Ecto neural progenitor cell (in vitro differentiated cells): ENCODE measurements at places on chromosomes 5 and 9.
A peak's percentile ranks its signal among the peaks of the same experiment; 100 is the strongest.

DNA sequence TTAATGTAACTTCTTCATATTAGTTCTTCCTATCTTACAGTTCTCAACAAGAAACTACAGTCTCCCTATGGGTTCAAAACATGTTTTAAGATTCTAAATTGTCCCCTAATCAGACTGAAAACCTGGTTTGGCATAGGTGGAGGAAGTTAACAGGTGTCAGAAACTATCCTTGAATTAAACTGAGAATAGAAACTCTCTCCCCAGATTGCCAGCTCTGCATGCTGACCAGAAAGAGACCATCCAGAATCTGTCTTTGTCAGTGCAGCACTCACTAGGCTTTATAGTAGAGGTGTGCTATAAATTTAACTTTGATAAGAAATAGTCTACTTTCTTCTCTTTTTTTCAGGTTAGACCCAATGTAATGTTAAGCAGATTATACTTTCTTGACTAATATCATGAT is 63.8 kb downstream of the BNC2 start:
- DNase-seq, result no peak

- no peak for DNase-seq
These were observed 409.2 kb downstream of the CETN3 start for GRCh38 chr5:90000351-90000750.

- no peak for DNase-seq
These were observed 49.9 kb downstream of the ISL1 start for GRCh38 chr5:51433052-51433710.

DNA sequence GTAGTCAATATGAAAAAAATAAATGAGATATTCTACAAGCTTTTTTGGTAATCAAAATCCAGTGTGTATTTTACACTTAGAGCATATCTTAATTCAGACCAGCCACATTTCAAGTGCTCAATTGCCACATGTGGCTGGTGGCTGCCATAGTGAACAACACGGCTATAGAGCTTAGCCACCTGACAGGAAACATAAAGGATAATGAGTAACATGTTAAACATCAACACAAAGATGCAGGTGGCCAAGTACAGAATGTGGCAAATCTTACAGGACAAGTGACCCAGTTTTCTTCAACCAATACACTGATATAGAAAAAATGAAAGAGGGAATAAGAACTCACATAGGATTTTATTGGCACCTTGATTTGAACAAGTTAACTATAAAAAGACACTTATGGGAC is 61.4 kb downstream of the KIF24 start:
- no peak for DNase-seq

GRCh38 chr9:126424511-126424910 is 97.9 kb downstream of the MVB12B start:
- DNase-seq, result no peak

DNA sequence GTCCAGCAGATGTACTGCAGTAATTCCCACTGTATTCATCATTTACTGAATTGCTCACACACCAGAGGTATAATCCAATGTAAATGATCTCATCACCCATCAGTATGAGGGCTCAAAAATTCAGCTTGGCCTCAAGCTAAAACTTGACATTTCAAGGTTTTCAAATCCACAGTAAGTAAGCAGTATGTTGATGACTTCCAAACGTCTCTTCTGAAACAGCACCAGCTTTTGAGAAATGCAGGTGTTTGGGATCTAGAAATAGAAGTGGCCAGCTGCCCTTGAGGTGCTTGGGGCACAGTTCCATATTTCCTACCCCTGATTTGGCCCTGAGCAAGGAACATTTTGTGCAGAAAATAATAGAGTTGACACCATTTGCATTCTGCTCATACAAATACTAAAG is 388.0 kb upstream of the TUSC1 start:
- DNase-seq, result no peak

DNA sequence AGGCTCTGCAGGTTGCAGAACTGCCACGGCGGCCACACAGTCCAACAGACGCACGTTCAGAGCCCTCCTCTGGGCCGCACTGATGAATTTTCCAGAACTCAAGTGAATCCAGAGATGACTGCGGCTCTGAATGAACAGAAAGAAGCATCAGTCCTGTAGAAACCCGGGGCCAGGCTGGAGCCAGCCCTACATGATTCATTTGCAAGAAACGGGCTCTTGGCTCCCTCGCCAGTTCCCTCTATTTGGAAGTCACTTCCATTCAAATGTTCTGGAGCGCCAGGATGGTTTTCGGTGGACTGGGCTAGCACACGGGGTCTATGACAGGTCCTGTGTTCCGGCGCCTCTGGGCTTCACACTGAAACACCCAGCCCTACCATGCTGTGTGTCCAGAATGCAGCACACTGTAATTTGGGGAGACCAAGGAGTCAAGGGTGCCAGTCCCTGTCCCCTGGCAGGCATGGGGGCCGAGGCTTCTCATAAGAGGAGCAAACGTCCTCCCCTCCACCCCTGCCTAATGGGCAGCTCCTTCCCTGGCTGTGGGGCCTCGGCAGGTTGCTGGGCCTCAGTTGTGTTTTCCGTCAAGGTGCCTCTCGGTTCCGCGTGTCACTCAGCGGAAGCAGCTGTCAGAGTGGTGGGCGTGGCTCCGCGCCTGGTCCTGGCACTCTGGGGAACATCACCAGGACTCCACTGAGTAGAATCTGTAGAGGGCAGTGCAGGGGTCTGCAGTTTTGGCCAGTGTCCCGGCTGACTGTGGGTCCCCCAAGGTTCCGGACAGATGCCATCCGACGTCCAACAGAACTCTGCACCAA is 18.1 kb upstream of the COL5A1 start:
- DNase-seq, result no peak

DNA sequence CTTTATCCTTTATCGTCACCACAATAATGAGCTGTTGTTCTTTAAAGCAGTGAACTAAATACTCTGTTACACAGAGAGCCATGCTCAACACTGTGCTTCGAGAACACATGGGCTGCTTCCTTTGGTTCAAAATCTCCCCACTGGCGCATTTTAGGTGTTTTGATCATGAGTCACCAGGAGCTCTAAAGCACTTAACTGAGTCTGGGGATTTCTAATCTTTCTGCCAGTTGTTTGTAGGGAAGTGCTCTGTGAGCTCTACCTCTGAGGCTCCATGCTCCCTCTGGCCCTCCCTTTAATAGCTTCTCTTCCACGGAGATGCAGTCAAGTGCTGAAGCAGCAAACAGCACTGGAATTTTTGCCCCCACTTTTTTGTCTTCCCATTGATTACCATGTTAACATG is 17.0 kb downstream of the ERAP2 start:
- DNase-seq, result no peak

- no peak for DNase-seq
These were observed 15.0 kb downstream of the TENT4A start for GRCh38 chr5:6728011-6728794.

DNA sequence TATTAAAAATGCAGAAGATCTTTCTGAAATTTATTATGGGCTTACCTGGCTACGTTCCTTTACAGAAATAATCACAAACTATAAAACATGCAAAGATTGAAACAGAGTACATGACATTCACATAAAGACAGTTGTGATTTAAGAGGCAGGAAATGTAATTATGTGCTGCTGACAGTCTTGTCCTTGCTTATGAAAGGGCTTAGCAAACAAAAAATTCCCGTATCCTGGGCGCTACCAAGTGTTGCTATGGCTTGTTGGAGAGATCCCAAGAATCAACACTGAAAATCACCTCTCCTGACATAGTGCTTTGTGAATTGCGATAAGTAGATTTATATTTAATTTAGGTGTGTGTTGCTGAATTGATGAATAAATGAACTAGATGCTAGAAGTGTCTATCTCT is 352.5 kb upstream of the C9orf72 start:
- DNase-seq, result no peak

GRCh38 chr5:179779826-179780225 is 14.0 kb upstream of the LTC4S start:
- no peak for DNase-seq

DNA sequence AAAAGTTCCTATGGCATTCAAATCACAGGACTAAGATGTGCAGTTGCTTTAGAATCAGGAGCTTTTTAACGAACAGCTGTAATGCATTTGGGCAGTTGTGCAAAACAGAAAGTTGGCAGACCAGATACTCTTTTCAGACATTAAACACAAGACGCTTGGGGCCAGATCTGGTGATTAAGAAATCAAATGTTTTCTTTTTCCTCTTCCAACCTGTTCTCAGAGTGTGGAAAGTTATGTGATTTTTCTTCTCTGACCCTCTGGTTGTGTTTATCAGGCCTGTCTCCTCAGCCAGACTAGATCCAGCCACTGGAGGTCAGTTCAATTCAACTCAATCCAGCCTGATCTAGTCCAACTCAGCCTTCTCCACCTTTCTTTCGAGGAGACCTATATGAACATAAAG is 298.5 kb upstream of the PCSK5 start:
- DNase-seq, result no peak

DNA sequence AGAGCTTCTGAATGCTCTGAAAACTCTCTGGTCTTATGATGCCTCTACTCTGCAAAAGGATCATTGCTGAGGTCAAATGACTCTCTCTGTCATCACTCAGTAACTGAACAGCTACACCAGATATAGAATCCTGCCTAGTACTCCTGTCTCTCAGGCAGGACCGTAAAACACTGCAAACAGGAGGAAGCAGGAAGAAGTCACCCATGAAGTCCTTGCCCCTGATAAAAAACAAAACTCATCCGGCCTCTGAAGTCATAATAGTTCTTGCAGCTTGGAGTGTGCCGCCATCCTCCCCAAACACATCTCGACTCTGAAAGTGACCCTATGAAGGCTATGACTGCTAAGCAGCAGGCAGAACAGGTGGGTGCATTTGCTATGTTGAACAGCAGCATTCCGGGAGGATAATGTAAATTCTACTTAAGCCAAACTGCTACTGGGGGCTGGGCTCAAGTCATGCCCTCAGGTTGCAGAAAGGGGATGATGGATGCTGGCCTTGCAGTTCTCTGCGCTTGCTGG is 81.9 kb upstream of the FAM169A start:
- DNase-seq, result no peak

- no peak for DNase-seq
These were observed 54.8 kb upstream of the SGCD start for GRCh38 chr5:156272139-156272538.

- no peak for DNase-seq
These were observed 233.8 kb upstream of the TMEM161B start for GRCh38 chr5:88502179-88503040.

DNA sequence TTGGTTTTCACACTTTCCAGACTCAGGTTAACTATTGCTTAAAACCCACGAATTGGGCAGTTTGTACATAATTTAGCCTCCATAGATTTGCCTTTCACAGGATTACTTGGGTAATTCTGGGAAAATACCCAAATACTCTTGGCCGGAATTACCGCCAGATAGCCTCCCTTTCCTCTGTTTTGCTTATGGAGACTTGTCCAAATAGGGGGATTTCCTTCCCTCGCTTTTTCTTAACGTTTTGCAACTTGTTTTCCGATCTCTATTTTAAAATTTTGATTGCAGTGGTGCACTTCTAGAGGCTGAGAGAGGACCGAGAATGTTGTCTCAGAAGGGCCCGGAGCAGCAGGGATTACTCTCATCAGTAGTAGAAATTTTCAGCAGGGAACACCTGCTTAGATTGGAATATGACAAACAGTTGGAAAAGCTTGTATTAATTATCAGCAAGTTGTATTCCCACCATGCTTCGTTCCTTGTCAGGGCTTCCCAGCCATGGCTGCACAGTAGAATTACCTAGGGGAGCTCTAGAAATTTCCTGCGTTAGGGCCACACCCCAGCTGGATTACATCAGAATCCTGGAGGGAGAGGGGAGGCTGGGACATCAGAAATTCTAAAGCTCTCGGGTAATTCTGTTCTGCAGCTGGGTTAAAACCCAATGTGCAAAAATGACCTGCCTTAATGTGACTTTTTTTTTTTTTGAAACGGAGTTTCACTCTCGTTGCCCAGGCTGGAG is 329.1 kb downstream of the SH3GL2 start:
- DNase-seq, result no peak

GRCh38 chr5:79173626-79174025 is 62.0 kb downstream of the BHMT start:
- no peak for DNase-seq

DNA sequence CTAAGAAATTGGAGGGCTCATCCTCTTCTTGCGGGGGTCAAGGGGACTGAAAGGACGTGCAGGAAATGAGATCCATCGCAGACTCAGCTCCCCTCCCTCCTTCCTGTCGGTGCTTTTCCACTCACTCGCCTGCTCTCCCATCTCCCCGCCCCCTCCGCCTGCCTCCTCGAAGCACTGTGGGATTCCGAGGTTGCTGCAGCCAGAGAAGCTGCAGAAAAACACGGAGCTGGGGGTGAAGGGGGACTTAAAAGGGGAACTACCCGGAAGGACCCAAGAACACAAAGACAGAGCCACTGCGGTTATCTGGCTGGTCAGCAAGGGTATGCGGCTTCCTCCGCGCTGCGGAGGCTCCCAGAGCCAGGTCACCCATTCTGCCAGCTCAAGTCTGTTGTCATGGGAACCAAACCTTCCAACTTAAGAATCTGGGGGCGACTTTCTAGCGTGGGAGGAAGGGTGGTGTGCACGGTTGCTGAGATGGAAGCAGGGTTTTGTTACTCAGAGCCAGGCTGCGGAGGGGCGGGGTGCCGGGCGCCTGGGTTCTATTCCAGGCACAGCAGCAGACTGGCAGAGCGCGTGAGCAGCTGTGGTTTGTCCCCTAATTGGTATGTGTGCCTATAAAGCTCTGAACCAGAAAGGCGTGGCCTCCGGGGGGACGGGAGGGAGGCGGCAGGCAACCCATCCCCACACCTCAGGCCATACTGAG is 24.9 kb downstream of the PCDHGC5 start:
- peak; percentile 84 for DNase-seq

- no peak for DNase-seq
These were observed 517.5 kb upstream of the FAM174A start for GRCh38 chr5:100017520-100018262.

- DNase-seq, result no peak
These were observed 5.1 kb upstream of the WWC1 start for GRCh38 chr5:168286386-168286785.

DNA sequence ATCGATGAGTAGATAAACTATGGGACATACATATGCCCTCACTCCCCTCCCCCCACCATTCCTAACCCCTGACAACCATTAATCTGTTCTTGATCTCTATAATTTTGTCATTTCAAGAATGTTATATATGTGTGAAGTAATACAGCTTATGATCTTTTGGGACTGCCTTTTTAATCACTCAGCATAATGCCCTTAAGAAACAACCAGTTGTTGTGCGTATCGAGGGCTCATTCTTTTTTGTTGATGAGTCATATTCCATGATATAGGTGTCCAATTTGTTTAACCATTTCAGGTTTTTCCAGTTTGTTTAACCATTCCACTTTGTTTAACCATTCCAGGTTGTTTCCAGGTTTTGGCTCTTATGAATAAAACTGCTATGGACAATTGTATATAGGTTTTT is 75.6 kb downstream of the ARHGEF28 start:
- no peak for DNase-seq

GRCh38 chr5:35393901-35394300 is 163.6 kb upstream of the PRLR start:
- no peak for DNase-seq

GRCh38 chr9:38039090-38039906 is 29.7 kb downstream of the SHB start:
- no peak for DNase-seq
